ENCODE measurements at places on chromosomes 12 and 14.

DNA sequence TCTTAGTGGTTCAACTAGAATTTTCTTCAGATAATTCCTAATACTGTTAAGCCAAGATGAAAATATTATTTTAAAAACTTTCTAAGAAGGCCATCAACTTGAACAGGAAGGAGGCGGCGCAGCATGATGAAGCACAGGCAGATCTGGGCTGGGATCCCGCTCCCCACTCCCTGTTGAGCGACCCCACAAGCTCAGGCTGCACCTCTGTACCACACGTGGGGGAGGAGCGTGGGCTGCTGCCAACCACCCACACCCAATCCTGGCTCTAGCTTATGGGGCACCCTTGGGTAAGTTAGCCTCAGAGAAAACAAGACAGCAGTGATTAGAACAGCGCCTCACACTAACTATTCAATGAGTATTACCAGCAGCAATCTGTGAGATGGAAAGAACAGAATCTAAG lies 6.0 kb downstream of the MTERF2 start:
- no peaks in the 10 kb centered on the region for H3K36me3 ChIP-seq
- no peaks in the 10 kb centered on the region for H3K27me3 ChIP-seq
- no peak overlapping the region for H3K27ac ChIP-seq
- H3K4me3 ChIP-seq, result no peak overlapping the region
- no peak for DNase-seq

DNA sequence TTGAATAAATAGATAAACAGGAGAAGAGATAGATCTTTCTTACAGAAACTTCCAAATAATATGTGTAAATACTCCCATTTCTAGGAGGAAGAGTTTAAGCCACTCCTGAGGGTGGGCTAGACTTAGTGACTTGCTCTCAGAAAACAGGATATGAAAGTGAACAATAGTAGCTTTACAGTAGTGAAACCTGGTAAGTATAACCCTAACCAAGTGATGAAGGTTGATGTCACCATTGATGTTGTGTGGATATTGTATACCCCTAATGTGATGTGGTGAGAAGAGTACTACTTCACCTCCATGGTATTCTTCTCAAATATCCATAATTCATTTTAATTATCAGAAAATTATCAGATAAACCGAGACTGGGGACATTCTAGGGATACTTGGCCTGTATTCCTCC lies 20.9 kb downstream of the AKAP6 start:
- H3K4me1 ChIP-seq, result no peaks in the 10 kb centered on the region
- H3K4me3 ChIP-seq, result no peak overlapping the region
- DNase-seq, result no peak
- H3K27me3 ChIP-seq, result no peaks in the 10 kb centered on the region

DNA sequence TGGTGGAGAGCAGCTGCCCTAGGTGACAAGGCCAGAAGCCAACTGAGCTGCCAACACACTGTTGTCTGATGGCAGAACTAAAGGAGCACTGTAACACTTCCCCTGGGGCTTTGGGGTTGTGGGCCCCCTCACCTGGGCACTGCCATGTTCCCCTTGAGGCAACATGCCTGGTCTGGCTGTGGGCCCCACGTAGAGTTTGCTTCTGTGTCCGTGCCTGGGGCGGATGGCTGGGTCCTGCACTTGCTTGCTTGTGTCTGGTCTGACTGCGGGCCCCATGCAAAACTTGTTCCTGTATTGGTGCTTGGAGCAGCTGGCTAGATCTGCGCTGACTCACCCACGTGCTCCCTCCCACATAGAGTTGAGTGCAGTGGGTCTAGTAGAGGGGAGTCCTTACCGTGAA lies 78.4 kb downstream of the MNAT1 start:
- no peaks in the 10 kb centered on the region for H3K36me3 ChIP-seq
- H3K27me3 ChIP-seq, result no peaks in the 10 kb centered on the region
- DNase-seq, result no peak
- no peaks in the 10 kb centered on the region for H3K4me1 ChIP-seq
- no peak overlapping the region for H3K4me3 ChIP-seq

DNA sequence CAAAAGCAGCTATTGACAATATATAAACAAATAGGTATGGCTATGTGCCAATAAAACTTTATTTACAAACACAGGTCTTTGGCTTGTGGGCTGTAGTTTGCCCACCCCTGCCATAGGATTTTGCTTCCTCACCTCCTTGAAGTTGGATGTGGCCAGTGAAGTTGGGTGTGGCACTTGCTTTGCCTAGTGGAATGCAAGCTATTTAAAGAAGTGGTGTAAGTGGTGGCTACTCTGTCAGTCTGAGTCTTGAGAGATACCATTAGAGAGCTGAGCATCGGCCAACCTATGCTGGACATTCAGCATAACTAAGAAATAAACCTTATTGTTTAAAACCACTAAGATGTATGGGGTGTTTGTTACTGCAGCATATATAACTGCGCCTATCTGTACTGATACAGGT lies 321.3 kb downstream of the RGS6 start:
- no peak overlapping the region for H3K27ac ChIP-seq
- H3K27me3 ChIP-seq, result no peaks in the 10 kb centered on the region
- H3K36me3 ChIP-seq, result peaks cover 12% of the 10 kb centered on the region
- H3K4me3 ChIP-seq, result no peak overlapping the region

DNA sequence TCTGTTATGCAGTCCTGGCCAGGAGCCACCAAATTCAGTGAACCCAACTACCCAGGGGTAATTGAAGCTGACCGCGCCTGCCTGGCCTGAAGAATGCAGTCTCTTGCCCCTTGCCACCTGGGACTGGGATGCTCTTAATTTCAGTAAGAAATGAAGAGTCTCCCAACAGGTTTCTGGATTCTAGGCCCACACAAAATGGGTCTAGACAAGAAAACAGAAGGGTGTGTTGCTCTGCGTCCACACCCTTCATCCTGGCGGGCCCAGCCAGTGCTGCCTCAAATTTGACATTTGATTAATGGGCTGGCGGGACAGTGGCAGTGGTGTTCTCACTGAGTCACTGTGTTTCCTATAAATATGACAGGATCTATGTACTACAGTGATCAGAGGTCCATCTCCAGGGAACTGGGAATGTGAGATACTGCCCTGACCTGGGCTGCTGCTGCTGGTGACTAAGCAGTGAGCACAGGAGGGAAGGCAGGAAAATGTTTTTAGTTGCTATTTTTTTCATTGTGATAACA lies 6.5 kb downstream of the TMEM253 start:
- H3K4me1 ChIP-seq, result peaks cover 31% of the 10 kb centered on the region
- no peaks in the 10 kb centered on the region for H3K27me3 ChIP-seq
- H3K4me3 ChIP-seq, result no peak overlapping the region
- H3K27ac ChIP-seq, result no peak overlapping the region

DNA sequence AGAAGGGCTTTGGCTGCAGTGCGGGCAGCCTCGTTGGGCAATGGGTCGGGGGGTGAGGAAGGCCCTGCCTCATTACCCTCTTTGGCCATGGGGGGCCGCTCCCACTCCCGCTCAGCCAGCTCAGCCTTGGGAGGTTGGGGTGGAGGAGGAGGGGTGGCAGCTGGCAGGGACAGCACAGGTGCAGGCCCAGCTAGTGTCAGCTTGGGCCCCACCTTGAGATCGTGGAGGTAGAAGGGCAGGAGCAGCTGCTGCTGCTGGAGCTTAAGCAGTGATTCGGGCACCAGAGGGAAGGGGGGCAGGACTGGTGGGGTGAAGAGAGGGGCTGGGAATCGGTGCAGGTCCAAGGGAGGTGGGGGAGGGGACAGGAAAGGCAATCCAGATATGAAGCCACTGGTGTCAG lies 26.0 kb downstream of the ZFHX2 start:
- peaks cover 8% of the 10 kb centered on the region for H3K4me1 ChIP-seq
- DNase-seq, result no peak
- no peak overlapping the region for H3K27ac ChIP-seq
- H3K36me3 ChIP-seq, result no peaks in the 10 kb centered on the region
- no peaks in the 10 kb centered on the region for H3K27me3 ChIP-seq
- H3K4me3 ChIP-seq, result no peak overlapping the region

- no peaks in the 10 kb centered on the region for H3K27me3 ChIP-seq
- H3K4me3 ChIP-seq, result no peak overlapping the region
- no peak overlapping the region for H3K27ac ChIP-seq
- no peaks in the 10 kb centered on the region for H3K4me1 ChIP-seq
Measured at GRCh38 chr12:116707751-116708150, 30.1 kb downstream of the SPRING1 start.

All from GM23338 (cell line).